PC-9 (cell line): ENCODE measurements at places on chromosomes 5 and 9. TPM values are rescaled to one million over a fixed set of nuclear protein-coding genes. Genes with fewer than 3 reads are reported as not detected.

The SPATA31D4 gene
- total RNA-seq = not detected in 2 replicates

The HMGXB3 gene
- total RNA-seq = 38.0 and 43.1 TPM in 2 replicates

The TICAM2 gene
- 1.8 and 2.1 TPM in 2 replicates for total RNA-seq

The TMEFF1 gene
- 1.1 and 1.7 TPM in 2 replicates for total RNA-seq

The FBP2 gene
- total RNA-seq = not detected in 2 replicates

The PDCD1LG2 gene
- total RNA-seq = 0.55 and 1.4 TPM in 2 replicates

The CDX1 gene
- not detected in 2 replicates for total RNA-seq

GRCh38 chr9:133375116-133375723 is 640 bp downstream of the SURF4 start:
- H3K27ac ChIP-seq = peak overlapping the region; percentile 59; the same call in 1 of the 2 replicates
- peak overlapping the region; percentile 69 for H3K4me3 ChIP-seq
- H3K27me3 ChIP-seq = no peaks in the 10 kb centered on the region

GRCh38 chr9:5719100-5719926 is 90.4 kb downstream of the RIC1 start:
- no peak for DNase-seq
- no peak overlapping the region for H3K4me3 ChIP-seq
- H3K27me3 ChIP-seq = no peaks in the 10 kb centered on the region
- no peaks in the 10 kb centered on the region for H3K4me1 ChIP-seq

DNA sequence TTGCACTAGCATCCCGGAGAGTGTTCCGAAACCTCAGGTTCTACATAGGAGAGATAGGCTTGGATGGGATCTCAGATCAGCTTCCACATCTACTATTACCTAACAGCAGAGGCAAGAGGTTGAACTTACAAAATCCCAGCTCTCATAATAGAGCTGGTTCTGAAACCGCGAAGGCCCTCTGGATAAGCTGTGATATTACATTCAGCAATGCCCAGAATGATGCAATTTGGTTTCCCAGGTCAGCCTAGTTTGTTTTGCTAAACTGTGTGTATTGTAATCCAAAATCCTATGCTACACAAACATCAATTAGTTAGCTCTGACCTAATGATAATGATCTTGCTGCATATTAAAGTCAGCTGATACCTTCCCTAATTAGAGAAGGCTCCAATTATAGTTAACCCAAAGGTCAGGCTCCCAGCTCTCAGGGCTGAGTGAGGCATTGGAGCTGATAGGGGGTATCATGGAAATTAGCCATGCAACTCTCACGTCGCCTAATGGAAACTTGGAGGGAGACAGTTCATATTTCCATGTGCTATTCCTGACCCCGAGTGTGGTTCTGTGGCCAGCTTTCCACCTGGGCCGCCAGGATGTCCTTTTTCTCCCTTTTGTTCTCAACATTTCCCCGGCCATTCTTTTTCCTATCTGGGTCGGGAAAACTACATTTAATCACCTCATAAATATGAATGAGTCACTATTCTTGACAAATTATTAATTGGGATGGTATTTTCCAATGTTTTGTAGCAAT is 278.4 kb upstream of the IRX1 start:
- no peaks in the 10 kb centered on the region for H3K4me1 ChIP-seq
- H3K36me3 ChIP-seq = no peaks in the 10 kb centered on the region
- no peak overlapping the region for H3K27ac ChIP-seq
- H3K4me3 ChIP-seq = no peak overlapping the region
- peaks cover 49% of the 10 kb centered on the region for H3K27me3 ChIP-seq

GRCh38 chr9:131627648-131628458 is 82.5 kb downstream of the PRRT1B start:
- H3K4me1 ChIP-seq = peaks cover 12% of the 10 kb centered on the region; the same call in 1 of the 2 replicates
- no peak overlapping the region for H3K4me3 ChIP-seq
- no peaks in the 10 kb centered on the region for H3K36me3 ChIP-seq
- no peaks in the 10 kb centered on the region for H3K27me3 ChIP-seq
- no peak for DNase-seq

DNA sequence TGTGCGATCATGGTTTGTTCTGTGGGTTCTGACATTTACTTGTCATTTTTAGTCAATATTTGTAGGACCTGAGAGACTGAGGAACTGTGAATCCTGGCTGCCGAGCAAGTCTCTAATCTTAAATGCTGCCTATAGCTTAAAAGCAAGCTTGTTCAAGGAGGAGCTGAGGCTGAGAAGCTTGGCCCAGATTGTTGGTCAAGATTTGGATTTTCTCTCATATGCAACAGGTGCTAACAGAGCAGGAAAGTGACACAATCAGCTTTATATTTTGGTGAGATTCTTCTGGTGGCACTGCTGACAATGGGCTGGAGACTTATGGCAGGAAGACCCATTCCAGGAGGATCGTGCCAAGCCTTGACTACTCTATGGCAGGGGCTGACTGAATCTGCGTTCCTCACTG is 192.5 kb downstream of the MAPKAP1 start:
- H3K4me3 ChIP-seq = peak overlapping the region; percentile 57; the same call in 1 of the 2 replicates
- no peak for DNase-seq
- no peaks in the 10 kb centered on the region for H3K27me3 ChIP-seq
- H3K36me3 ChIP-seq = no peaks in the 10 kb centered on the region

GRCh38 chr5:52469420-52469819 is 318.3 kb upstream of the ITGA1 start:
- no peaks in the 10 kb centered on the region for H3K27me3 ChIP-seq
- no peaks in the 10 kb centered on the region for H3K36me3 ChIP-seq
- no peak for DNase-seq
- H3K27ac ChIP-seq = no peak overlapping the region

- no peak overlapping the region for H3K4me3 ChIP-seq
- no peaks in the 10 kb centered on the region for H3K36me3 ChIP-seq
- H3K27me3 ChIP-seq = no peaks in the 10 kb centered on the region
- peaks cover 30% of the 10 kb centered on the region for H3K4me1 ChIP-seq
- H3K27ac ChIP-seq = no peak overlapping the region
Observed at GRCh38 chr5:68330574-68330973, 115.0 kb downstream of the PIK3R1 start.

DNA sequence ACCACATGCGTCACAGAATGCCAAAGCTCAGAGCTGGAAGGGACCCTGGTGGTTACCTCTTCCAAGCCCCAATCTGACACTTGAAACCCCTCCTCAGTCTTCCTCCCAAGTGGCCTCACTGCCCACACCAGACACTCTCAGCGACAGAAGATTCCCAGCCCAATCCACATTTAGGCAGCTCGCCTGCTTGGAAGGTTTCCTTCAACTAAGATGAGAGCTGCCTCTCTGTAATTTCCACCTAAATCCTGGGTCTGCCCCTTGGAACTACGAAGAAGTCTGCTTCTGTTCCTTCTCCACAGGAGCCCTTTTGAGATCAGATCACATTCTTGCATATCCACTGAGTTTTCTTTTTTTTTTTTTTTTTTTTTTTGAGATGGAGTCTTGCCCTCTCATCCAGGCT is 83.7 kb downstream of the PAX5 start:
- H3K4me3 ChIP-seq = no peak overlapping the region
- no peaks in the 10 kb centered on the region for H3K36me3 ChIP-seq
- DNase-seq = no peak
- H3K27ac ChIP-seq = no peak overlapping the region
- no peaks in the 10 kb centered on the region for H3K4me1 ChIP-seq

GRCh38 chr5:40547994-40548575 is 131.6 kb upstream of the PTGER4 start:
- H3K36me3 ChIP-seq = no peaks in the 10 kb centered on the region
- H3K4me3 ChIP-seq = no peak overlapping the region
- DNase-seq = no peak
- peaks cover 26% of the 10 kb centered on the region for H3K4me1 ChIP-seq

DNA sequence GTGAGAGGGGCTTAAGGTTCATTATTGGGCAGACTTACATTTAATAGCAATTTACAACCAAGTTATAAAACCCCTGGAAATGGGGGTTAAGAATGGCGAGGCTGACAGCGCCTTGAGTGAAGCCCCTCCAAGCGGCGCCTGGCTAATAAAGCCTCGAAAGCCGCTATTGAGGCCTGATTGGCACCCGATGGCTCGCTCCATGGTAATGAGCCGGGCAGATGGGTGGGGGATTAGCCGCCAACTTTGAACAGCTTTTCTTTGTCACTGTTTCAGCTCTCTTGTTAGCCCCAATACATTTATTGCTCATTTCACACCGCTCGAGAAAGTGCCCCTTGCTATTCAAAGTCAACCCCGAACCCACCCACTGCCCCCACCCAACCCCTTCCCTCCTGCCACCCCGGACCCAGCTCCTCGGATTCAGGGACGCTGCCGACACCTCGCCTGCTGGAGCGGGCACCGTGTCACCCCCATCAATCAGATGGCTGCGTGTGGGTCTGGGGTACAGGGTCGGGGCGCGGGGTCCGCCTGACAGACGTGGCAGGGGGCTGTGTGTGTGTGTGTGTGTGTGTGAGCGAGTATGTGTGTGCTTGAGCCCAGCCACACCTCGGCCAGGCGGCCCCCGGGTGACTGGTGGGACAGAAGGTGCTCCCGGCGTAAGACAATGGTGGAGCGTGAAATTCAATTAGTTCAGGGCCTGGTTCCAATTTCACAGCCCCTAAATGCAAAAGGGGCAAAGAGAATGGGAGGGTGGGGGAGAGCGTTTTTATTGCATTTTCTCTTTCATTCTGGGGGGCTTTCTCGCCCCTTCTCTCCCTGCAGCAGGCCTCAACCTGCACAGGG is 34.2 kb downstream of the ASS1 start:
- H3K27me3 ChIP-seq = no peaks in the 10 kb centered on the region
- no peaks in the 10 kb centered on the region for H3K36me3 ChIP-seq
- DNase-seq = no peak
- no peak overlapping the region for H3K4me3 ChIP-seq

- no peak overlapping the region for H3K4me3 ChIP-seq
- peaks cover 20% of the 10 kb centered on the region for H3K4me1 ChIP-seq
- DNase-seq = no peak
Observed at GRCh38 chr9:131610231-131610761, 65.0 kb downstream of the PRRT1B start.

GRCh38 chr5:127957183-127957582 is 126.4 kb upstream of the SLC12A2 start:
- H3K27ac ChIP-seq = no peak overlapping the region
- no peaks in the 10 kb centered on the region for H3K27me3 ChIP-seq
- H3K4me3 ChIP-seq = no peak overlapping the region
- peaks cover 39% of the 10 kb centered on the region for H3K4me1 ChIP-seq

- no peaks in the 10 kb centered on the region for H3K27me3 ChIP-seq
- no peak for DNase-seq
- H3K4me3 ChIP-seq = no peak overlapping the region
- peaks cover 38% of the 10 kb centered on the region for H3K4me1 ChIP-seq
- peak overlapping the region; percentile 74 for H3K27ac ChIP-seq
Observed at GRCh38 chr9:127388856-127389238, 8.1 kb upstream of the SLC2A8 start.

- H3K36me3 ChIP-seq = no peaks in the 10 kb centered on the region
- no peak overlapping the region for H3K4me3 ChIP-seq
- H3K4me1 ChIP-seq = no peaks in the 10 kb centered on the region
- H3K27me3 ChIP-seq = peaks cover 10% of the 10 kb centered on the region; the same call in 1 of the 2 replicates
- peak; percentile 38 for DNase-seq
Observed at GRCh38 chr5:155004138-155004744, 9.3 kb upstream of the KIF4B start.

DNA sequence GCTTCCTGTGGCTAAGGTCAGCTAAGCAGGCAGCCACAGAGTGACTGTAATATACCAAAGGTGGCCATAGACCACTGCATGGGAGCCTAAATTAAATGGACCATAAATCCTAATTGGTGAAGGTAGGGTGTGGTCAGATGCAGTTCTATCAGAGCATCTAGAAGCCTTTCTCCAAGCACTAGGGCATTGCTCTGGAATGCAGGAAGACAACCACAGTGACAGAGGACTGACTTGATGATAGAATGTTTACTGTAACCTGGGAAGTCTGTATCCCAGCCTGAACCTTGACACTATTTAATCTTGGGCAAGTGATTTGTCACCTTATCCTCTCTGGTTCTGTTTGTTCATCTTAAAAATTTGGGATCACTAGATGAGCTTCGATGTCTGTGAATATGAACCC is 2.3 kb downstream of the FBXO38 start:
- H3K27ac ChIP-seq = 0 out of 2 replicates have a peak overlapping the region, but pooled peaks have one; percentile 16
- no peaks in the 10 kb centered on the region for H3K27me3 ChIP-seq
- H3K36me3 ChIP-seq = 0 out of 2 replicates have a peak, but pooled peaks cover 10% of the 10 kb centered on the region
- DNase-seq = peak; percentile 52

DNA sequence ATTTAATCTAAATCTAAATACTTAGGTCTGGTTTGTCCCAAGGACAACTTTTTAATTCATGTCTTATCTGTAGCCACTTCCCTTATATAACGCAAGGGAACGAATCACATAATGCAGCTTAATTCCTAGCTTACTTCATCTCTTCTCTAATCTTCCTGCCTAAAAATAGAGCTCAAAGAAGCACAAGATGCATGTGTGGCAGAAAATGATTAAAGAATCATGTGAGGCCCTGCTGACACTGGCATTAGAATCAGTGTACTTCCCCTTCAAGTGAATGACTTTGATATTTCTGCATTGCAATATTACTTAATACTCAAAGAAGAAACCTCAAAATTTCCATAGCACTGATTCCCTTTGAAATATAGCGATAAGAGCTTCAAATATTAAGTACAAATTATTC is 317.9 kb upstream of the FTMT start:
- no peaks in the 10 kb centered on the region for H3K4me1 ChIP-seq
- no peaks in the 10 kb centered on the region for H3K36me3 ChIP-seq
- no peak overlapping the region for H3K4me3 ChIP-seq
- no peaks in the 10 kb centered on the region for H3K27me3 ChIP-seq

DNA sequence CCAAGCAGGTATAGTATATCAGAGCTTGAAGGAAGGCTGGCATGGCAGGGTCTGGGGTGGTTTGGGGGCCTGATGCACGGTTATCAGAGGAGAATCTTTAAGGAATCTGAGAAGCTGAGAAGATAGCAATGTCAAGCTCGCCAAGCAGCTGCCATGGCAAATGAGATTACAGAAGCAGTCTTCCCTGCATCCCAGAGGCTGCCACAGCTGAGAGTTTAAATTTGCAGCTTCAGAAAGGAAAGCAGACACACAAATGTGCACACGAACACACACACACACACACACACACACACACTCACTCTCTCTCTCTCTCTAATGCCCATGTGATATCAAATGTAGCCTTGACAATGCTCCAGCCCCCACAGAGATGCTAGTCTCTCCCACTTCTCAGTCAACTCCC is 79.0 kb upstream of the TNC start:
- H3K27me3 ChIP-seq = no peaks in the 10 kb centered on the region
- no peak for DNase-seq
- peaks cover 9% of the 10 kb centered on the region for H3K4me1 ChIP-seq
- no peak overlapping the region for H3K27ac ChIP-seq
- no peak overlapping the region for H3K4me3 ChIP-seq

- no peak overlapping the region for H3K27ac ChIP-seq
- no peak overlapping the region for H3K4me3 ChIP-seq
- DNase-seq = no peak
- no peaks in the 10 kb centered on the region for H3K36me3 ChIP-seq
- no peaks in the 10 kb centered on the region for H3K27me3 ChIP-seq
Observed at GRCh38 chr9:30967476-30967875, 1417.0 kb upstream of the ACO1 start.
